ENCODE measurements at places on chromosomes 1 and 21.

DNA sequence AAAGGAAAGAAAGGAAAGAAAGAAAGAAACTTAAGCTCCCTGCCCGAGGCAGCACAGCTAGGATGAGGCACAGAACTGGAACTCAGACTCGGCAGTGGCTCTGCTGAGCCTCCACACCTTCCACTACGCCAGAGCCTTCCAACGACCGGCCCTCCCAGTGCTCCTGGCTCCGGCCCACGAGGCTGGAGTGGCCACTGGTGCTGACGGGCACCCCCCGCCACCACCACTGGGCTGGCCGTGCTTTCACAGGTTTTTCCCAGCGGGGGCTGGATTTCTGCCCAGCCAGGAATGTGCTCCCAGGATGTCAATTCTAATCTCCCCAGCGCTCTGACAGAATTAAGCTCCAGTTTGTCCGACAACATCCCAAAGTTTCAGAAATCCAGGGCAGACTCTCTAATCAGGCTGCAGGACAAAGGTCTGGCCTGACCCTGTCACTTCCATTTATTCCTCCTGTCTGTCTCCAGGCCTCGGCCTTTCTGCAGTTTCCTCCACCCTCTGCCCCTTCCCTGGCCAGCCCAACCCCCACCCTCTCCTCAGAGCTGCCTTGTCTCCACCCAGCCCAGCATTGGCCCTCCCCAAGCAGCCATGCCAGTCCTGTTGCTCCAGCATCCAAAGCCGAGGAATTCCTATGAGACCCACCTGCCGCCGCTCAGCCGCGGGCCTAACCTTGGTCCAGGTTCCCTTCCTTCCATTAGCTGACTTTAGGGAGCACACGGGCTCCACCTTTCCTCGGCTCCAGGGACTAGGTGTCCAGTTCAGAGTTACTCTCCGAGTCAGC lies 81.9 kb downstream of the CASZ1 start:
- DNase-seq = no peak

DNA sequence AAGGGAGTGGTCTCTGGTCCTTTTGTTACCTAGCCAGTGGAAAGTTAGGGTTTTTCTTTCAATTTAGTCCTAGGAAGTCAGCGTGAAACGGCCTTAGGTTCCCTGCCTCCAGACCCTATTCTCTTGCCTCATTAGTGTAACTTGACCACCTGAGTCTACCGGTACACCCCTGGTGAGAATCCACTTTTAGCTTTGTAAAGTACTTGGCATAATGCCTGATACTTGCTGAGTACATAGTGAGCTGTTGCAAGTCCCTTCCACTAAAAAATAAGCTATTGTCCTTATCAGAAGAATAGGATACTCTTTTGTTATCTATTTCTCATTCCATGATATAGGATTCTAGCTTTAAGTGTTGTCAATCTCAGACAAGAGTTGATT lies 228.8 kb downstream of the ST6GALNAC3 start:
- peak; percentile 96 for DNase-seq

GRCh38 chr1:213989002-213989855 lies 1.5 kb downstream of the PROX1 start:
- no peak for DNase-seq

DNA sequence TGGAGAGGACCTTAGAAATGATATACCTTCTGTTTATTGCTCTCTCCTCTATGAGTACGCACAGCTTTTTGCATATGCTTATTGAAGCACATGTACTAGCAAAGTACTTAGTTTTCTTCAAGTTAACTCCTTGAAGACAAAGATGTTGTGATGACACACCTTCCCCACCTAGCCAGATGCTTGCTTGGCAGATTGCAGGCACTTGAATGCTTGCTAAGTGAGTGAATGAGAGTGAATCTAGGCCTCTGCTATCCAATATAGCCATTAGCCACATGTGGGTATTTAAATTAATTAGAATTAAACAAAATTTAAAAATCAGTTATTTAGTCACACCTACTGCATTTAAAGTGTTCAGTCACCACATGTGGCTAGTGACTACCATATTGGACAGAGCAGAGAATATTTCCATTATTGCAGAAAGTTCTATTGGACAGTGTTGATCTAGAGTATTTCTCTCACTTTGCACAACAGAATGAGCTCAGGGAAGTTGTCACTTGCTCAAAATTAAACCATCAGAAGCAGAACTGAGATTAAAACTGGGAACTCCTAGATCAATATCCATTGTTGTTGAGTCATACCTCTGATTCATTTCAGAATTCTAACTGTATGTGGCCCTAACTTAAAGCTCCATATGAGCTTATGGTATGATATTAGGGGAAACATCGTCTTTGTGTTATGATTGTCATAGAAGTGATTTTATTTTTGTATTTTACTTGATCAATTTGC lies 8.6 kb upstream of the EEIG2 start:
- no peak for DNase-seq

- DNase-seq = no peak
Observed at GRCh38 chr1:211842518-211842917, 12.0 kb upstream of the LPGAT1 start.

- DNase-seq = no peak
Observed at GRCh38 chr1:201311356-201312011, 28.2 kb downstream of the PKP1 start.

GRCh38 chr1:45589861-45590260 lies 6.0 kb downstream of the NASP start:
- no peak for DNase-seq

DNA sequence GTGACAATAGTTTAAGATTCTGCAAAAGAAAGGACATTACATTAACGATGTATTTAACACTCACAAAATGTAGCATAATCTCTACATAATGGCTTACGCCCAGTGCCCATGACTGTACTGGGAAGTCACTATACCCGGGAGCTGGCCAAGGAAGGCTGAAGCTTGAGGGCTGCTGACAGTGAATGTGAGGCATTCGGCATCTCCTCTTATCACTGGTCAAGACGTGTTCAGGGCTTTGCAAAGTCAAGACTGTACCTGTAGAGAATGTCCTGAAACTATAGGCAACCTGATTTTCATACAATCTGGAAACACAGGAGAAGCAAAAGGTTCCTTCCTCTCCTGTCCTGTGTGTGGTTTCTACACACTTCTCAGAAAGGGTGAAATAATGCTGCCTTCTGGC lies 12.7 kb upstream of the IFNGR2 start:
- DNase-seq = no peak

DNA sequence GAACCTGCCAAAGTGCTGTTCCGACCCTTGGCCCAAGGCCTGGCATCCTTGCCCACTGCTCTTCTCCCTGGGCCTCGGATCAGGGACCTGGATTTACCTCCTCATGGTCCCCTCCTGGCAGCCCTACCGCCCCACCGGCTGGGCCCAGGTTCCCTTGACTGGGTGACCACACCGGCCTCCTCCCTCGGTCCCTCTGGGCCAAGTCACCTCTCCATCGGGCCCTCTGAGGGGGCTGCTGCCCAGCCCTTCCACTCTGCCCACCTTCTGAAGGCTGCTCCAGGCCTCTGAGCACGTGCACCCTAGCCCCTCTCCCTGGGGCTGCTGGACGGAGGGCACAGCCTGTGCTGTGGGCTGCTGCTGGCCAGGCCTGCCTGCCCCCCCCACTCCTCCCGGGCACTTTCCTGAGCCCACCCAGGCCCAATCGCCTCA lies 9.3 kb upstream of the MMEL1 start:
- DNase-seq = no peak

- DNase-seq = no peak
Observed at GRCh38 chr1:168913711-168914463, 184.9 kb upstream of the DPT start.

- no peak for DNase-seq
Observed at GRCh38 chr1:41902159-41902577, 16.6 kb downstream of the HIVEP3 start.

DNA sequence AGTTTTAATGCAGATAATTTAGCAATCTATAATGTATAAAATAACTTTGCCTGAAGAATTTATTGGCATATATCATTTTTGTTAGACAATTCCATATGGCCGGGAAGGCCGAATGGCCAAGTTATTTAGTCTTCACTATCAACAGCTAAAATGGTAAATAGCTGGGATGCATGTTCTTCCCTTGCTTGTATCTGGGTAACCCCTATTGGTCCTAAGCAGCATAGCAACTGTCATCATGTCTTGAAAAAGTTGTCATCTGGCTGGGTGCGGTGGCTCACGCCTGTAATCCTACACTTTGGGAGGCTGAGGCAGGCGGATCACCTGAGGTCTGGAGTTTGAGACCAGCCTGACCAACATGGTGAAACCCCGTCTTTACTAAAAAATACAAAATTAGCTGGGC lies 340.0 kb upstream of the DPYD start:
- no peak for DNase-seq

DNA sequence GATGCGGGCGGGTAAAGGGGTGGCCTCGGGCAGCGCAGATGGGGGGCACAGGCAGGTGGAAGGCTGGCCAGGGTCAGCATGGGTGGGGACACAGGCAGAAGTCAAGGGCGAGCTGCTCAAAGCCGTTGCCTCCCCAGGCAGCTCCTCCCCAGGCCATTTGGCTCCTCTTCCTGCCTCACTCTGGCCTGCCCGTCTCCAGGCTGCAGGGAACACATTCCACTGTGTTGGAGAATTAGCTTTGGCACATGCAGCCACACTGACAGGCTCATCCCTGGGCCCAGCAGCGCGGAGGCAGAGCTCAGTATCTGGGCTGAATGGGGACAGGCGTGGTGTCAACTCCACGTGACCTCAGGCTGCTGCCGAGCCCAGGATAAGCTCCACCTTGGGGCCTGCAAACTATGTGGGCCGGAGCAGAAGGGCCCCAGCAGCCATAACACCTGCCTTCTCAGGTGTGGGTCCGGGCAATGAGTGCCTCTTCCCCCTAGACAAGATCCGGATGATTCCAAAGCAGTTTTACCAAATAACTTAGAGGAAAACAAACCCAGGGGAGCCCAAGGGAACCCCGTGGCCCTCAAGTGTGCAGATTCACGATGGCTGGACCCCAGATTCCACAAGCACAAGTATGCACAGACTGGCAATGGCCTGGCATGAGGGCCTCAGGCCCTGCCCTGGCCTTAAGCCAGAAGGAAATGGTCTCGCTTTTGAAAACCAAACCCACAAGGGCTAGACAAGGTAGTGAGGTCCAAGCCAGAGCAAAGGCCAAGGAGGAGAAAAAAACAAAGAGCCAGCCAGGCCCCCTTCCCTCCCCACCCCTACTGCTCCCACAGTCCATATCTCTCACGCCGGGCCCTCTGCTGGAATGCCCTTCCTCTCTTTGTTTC lies 40.2 kb downstream of the HSPG2 start:
- no peak for DNase-seq

- peak; percentile 78 for DNase-seq
Observed at GRCh38 chr1:64535938-64536835, 66.3 kb downstream of the CACHD1 start.

GRCh38 chr1:119004129-119004527 lies 16.0 kb upstream of the TBX15 start:
- DNase-seq = no peak

GRCh38 chr1:243230914-243231313 lies 24.2 kb downstream of the CEP170 start:
- DNase-seq = no peak

- no peak for DNase-seq
Observed at GRCh38 chr1:195096051-195096521, 1512.2 kb downstream of the KCNT2 start.

GRCh38 chr1:118948846-118949245 lies 39.3 kb downstream of the TBX15 start:
- DNase-seq = no peak

- no peak for DNase-seq
Observed at GRCh38 chr21:43803558-43804300, 14.4 kb downstream of the RRP1 start.

DNA sequence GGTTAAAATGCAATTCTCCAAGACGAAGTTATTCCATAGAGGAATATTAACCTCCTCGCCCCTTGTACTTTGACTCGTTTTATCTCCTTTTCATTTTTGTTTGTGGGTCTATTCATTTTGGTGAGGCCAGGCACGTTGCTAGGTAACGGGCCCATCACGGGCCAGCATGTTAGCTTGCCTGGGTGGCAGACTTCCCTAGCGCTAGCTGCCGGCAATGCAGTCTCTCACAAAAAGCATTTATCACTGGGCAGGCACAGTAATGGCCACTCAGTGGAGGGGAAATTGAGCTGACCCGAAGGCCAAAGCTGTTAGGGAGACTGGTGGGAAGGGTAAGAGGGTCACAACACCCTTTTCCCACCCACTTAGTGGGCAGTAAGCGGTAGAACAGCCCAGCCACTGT lies 234.4 kb upstream of the FOXD3 start:
- peak; percentile 9 for DNase-seq

GRCh38 chr21:42535602-42536171 lies 22.0 kb downstream of the SLC37A1 start:
- no peak for DNase-seq

DNA sequence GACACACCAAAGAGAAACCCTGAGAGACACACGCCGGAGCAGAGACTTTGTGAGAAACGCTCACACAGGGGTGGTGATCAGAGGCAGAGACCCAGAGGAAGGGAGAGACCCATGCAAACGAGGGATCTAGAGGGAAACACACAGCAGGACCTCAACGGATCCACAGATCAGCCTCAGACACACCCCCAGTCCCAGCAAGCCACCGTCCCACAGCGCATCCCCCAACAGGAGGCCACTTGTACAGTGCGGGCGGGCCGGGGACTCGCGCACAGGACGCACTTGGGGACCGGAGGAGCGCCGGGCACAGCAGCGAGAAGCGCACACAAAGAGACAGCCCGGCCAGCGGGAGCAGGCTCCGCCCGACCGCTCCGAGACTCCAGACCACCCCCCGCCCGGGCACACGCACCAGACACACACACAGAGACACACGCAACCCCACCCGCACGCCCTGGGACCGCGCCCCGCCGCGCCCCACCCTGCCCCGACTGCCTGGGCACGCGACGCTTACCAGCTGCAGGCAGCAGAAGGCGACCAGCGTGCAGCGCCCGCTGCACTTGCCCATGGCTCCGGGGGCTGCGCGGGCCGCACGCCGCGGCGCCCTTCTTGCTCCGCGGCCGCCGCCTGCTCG lies 587 bp downstream of the NKAIN1 start:
- DNase-seq = no peak

- DNase-seq = no peak
Observed at GRCh38 chr1:40722622-40723021, 31.1 kb downstream of the NFYC start.

GRCh38 chr1:181397845-181398244 lies 85.5 kb upstream of the CACNA1E start:
- no peak for DNase-seq

GRCh38 chr1:220484135-220484534 lies 43.8 kb upstream of the MARK1 start:
- no peak for DNase-seq

DNA sequence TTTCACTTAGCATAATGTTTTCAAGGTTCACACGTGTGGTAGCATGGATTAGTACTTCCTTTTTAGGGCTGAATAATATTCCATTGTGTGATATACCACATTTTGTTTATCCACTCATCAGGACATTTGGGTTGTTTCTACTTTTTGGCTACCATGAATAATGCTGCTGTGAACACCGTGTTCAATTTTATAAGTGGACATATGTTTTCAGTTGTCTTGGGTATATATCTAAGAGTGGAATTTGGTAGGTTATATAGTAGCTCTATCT lies 3.8 kb downstream of the IL22RA1 start:
- DNase-seq = no peak

- no peak for DNase-seq
Observed at GRCh38 chr1:67792103-67792502, 41.2 kb downstream of the GNG12 start.

All from NCI-H748 treated with DMSO at 0.1 percent for 48 hours (cell line).